ENCODE measurements at places on chromosomes 3 and 15. TPM values are rescaled to one million over a fixed set of nuclear protein-coding genes. Genes with fewer than 3 reads are reported as not detected.

The TMEM212 gene
- polyA plus RNA-seq, result not detected

The SLC7A14 gene
- 0.63 TPM for polyA plus RNA-seq

The SLC2A2 gene
- polyA plus RNA-seq, result not detected

The ISLR gene
- polyA plus RNA-seq, result 33.7 TPM

The PRSS50 gene
- polyA plus RNA-seq, result not detected

The SLC24A5 gene
- not detected for polyA plus RNA-seq

DNA sequence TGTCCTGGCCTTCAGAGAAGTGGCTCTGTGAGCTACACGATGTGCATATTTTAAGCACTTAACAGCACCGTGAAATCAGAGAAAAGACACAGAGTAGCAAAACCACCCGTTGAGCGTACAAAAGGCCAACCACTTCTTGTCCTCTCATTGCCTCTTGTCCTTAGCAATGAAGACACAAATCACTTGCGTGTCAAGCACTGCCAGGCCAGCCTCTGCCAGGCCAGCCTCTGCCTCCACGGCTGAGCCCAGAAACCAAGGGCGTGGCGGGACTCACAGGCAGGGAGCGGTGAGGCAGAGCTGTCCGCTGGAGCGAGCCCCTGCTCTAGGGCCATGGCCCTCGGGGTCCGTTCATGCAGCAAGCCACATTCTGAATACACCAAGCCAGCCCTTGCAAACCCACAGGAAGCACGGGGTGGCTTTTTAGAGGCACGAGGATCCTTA lies 4.0 kb downstream of the MUC4 start:
- no peak for DNase-seq

GRCh38 chr15:50778086-50778485 lies 12.6 kb upstream of the SPPL2A start:
- DNase-seq, result no peak

GRCh38 chr3:105858017-105858416 lies 10.8 kb downstream of the CBLB start:
- DNase-seq, result no peak

DNA sequence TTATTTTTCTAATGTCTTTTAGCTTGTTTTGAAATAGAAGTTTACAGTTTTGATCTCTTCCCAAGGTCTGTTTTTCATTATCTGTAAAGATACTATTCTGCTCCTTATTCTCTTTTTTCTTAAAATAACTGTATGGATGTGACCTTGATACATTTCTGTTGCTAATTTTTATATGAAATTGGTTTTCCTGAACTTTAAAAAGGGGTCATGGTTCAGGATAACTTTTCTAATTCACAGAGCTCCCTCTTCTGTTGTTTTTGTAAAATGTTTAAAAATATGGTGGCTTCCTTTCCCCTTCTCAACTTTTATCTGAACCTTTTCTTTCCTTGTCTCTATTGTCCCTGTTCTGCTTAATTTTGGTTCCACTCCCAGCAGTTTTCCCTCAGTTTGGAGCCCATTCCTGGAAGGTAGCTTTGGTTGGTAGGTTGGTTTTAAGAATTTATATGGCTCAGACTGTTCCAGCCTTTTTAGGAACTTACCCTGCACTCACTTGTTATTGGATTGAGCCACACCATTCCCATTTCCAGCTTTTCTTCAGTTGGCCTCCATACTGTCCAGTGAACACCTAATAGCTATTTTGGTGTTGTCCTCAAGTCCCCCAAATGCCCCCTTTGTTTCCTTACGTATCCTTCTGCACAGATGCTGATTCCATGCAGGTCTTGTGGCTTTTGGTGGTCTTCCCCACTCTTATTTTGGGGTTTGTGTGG lies 70.3 kb downstream of the SLMAP start:
- no peak for DNase-seq

GRCh38 chr3:115040673-115041286 lies 106.3 kb downstream of the ZBTB20 start:
- no peak for DNase-seq

DNA sequence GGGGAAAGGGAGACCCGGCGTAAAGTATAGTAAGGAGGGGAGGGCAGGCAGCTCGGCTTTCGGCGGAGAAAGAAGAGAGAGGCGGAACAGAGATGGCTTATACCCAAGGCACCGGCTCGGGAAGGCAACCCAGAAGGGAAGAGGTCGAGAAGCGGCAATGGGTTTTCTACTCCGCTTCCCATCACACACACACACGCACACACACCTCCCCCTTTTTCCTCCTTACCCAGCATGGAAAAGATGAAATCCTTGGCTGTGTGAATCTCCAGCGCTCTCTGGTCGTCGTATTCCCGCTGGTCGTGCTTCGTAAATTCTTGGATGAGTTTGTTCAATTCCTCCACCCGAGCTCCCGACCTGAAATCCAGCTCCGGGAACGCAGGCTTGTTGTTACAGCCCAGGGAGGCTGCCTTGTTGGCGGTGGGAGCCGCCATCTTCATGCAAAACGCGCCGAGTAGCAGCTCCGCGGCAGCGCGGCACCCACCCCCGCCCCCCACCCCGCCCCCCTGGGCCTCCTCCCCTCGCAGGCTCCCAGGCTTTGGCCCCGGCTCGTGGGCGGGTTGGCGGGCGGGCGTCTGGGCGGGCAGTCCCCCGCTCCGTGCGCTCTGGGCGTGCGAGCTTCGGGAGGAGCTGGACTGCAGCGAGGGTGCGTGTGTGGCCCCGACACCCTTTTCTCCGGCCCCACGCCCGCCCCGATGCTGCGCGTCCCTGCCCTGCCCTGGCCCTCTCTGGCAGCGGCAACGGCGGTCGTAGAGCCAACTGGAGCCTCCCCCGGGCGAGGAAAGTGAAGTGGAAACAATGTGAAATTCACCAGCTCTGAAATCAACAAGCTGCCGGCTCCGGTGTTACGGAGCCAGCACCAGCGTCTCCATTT lies at the start of gene MB21D2:
TSS of gene MB21D2 (minus strand) at position 453 of the 871 bp plus-strand sequence. CDS start at position 437, 16 bp downstream.
- no peak for DNase-seq

GRCh38 chr3:34382859-34383258 lies 584.4 kb downstream of the PDCD6IP start:
- no peak for DNase-seq

DNA sequence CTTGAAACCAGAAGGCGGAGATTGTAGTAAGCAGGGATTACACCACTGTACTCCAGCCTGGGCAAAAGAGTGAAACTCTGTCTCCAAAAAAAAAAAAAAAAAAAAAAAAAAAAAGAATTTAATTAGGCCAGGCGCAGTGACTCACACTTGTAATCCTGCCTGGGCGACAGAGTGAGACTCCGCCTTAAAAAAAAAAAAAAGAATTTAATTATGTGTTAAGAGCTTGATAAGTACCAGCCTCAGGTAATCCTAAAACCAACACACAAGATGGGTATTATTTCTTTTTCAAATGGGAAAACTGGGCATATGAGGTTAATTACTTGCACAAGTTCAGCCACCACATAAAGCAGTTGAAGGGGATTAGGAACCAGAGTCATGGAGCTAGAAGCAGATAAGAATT lies 49.0 kb downstream of the PBRM1 start:
- DNase-seq, result no peak

- DNase-seq, result no peak
Observed at GRCh38 chr3:185365291-185366073, 2.5 kb downstream of the MAP3K13 start.

DNA sequence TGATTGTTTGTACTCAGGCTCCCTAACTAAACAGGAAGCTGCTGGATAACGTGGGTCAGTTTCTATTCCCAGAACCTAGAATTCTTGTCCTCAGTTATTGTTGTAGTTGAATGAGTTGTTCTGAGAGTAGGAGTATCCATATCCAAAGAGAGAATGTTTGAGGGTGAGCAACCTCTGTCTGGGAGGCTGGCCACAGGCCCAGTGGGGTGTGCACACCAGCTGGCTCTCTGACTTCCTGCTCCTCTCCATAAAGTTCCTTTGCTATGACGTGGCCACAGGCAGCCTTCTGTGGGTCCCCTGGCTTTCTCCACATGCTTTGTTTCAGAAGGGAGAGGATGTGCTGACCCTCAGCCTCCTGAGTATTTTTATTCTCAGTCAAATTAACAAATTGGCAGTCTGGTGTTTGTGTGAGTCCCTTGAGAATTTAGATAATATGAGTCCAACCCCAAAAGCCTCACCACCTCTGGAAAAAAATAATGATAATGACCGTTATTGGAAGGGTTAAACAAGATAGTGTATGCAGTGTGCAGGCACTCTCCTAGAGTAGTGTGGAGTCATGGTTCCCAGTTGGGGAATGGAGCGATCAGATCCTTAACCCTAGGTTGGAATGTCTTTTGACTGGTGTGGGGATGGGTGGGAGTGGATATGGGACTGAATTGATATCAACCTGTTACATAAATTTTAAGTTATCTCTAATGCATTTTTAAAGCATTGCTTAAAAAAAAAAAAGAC lies 47.6 kb upstream of the MED12L start:
- peak; percentile 76 for DNase-seq

DNA sequence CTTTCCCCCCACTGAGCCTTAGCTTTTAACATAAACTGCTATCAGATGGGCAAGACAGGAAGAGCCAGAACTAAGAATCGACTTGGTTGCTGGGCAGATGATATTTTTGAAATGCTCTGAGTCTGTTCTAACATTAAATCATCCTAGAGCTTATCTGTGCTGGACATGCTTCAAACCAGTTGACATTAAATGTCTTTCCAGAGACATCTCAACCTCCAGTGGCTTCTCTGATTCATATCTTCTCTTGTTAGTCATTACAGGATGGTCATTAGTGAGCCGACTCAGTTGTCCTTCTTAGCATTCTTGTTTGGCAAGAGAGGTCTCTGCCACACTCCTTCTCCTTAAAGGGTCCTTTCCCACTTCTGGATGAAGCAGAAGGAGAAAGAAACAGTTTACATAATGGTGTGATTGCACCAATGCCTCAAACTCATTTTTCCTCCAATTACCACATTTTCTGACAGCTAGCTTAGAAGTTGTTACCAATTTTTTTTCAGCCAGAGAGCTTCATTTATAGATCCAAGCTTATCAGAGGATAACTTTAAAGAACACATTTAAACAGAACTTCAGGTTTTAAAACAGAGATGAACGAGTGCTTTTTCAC lies 21.7 kb upstream of the SYN2 start:
- DNase-seq, result no peak

- DNase-seq, result no peak
Observed at GRCh38 chr3:122921791-122922651, 105.5 kb downstream of the SEMA5B start.

GRCh38 chr3:129520960-129521359 lies 7.5 kb upstream of the RHO start:
- DNase-seq, result no peak

All from BJ (cell line).